Adrenal gland (tissue), 19 donors: ENCODE measurements at places on chromosomes 7 and 10.
A peak's percentile ranks its signal among the peaks of the same experiment; 100 is the strongest.

DNA sequence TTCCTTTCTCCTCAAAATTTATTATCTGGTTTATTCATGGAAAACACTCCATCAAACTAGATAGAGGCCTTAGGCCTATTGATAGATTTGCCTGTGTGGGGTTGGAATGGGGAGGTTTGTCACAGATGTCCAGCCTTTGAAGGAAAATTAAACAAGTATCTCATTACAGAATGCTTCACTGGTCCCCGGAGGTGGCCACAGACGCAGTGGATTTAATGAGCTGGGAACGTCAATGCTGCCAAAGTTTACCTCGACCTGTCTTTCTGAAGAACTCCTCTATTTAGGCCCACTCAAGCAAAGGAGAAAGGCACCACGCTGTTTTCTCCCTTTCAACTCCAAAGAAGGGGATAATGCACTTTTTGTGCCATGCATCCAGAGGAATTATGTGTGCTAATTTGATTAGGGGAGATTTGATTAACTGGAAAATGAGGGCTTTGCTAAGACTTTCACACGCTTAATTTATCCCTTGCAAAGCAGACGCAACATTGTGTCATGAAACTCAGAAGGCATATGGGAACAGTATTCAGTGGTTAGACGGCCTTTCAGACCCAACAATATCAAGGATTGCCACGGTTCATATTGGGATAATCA is 558.8 kb upstream of the GALNT17 start:
- no peak for DNase-seq

DNA sequence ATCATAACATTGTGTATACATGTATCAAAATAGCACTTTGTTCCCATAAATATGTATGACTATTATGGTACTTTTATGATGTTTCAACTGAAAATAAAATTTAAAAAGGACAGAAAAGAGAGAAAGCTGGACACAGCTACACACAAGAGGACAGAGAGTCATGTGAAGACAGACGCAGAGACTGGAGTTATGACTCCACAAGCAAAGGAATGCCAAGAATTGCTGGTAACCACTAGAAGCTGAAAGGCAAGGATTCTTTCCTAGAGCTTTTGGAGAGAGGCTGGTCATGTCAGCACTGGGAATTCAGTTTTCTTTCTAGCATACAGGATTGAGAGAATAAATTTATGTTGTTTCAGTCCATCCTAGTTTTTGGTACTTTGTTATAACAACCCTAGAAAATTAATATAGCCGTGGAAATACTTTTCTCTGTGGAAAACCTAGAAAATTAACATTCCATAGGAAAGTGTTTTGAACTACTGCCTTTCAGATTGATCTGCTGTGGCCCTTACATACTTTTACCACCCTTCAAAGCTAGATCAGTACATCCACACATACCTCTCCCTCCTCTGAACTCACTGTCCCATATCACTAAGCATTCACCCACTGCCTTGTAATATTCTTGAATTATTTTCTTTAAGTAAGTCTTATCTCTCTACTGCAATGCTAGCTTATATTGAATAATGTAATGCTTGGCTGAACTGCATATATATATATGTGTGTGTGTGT is 575.3 kb downstream of the IPMK start:
- no peak for DNase-seq

- peak; percentile 41 for DNase-seq
Measured at GRCh38 chr10:12499076-12499986, 150.0 kb downstream of the CAMK1D start.

- no peak for DNase-seq
Measured at GRCh38 chr7:150479023-150479716, 28.7 kb downstream of the GIMAP8 start.

- peak; percentile 96 for DNase-seq
Measured at GRCh38 chr7:122886357-122887081, at the start of gene CADPS2. Gene CADPS2 (minus strand): TSS chr7:122886460. CDS start chr7:122886337, 123 bp downstream.

DNA sequence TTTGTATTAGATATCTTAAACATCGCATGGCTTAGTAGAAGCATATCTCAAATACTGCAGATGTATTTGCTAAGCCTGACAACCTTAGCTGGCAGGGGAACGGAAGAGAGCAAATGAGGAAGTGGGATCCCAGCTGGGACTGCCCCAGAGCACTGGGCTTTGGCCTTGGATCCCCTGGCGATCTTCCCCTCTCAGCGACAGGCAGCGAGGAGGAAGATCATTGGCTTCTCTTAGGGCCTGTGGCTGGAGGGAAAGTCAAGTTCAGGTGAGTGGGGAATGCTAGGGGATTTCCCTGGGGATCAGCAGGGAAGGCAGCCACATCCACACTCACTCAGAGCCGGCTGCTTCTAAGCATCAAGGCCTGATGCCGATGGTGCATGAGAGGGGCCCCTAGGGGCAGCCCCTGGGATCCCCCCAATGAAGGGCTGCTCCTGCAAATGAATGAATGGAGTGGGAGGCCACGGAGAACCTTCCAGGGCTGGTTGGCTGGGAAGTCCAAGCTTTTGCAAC is 42.0 kb downstream of the LYZL2 start:
- peak; percentile 34 for DNase-seq

- DNase-seq, result no peak
Measured at GRCh38 chr10:127971963-127972615, 65.2 kb downstream of the PTPRE start.

DNA sequence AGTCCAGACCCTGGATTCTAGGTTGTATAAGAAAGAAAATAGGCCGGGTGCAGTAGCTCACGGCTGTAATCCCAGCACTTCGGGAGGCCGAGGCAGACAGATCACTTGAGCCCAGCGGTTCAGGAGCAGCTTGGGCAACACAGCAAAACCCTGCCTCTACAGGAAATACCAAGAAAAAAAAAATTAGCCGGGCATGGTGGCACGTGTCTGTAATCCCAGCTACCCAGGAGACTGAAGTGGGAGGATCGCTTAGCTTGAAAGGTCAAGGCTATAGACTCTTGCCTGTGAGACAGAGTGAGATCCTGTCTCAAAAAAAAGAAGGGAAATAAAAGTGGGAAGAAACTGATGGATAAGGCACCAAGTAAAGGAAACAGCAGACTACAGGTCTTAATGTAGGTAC is 287.9 kb upstream of the KLF14 start:
- DNase-seq, result no peak

DNA sequence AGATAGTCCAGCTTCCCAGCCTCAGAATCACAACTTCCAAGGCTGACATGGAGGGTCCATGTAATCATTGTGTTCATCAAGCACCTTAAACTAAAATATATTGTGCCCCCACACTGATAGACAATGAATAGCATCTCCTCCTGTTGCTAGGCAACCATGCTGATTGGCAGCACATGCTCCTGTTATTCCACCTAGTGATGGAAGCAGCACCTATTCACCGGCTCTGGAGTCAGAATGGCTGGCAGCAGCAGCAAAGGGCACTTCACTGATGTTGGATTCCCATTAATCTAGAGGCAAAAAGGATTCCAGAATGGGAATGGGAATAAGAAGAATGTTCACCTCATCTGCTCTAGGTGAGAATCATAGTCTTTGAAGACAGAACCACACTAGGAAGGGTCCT is 55.0 kb downstream of the RELN start:
- DNase-seq, result no peak

DNA sequence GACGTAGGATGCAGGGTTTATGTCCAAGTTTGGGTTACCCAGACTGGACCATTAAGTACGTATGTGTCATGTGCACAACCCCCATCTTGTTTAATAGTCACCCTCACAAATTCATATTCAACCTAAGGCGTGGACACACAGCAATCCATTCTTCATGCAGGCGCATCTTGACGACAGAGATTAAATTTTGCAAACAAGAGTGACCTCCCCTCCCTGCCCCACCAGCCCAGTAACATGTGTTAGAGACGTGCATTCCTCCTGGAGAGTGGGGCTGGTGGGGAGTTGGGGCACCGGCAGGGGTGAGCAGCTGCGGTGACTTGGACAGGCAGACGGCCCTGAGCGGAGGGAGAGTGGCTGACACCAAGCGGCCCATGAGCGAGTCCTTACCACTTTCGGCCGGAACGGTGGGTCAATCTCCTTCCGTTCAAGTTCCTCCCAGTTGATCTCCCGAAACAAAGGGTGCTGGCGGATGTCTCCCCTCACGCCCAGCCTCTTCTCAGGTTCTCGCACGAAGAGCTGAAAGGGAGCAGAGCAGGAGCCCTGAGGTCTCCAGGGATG is 149.6 kb downstream of the PRKCQ start:
- no peak for DNase-seq

DNA sequence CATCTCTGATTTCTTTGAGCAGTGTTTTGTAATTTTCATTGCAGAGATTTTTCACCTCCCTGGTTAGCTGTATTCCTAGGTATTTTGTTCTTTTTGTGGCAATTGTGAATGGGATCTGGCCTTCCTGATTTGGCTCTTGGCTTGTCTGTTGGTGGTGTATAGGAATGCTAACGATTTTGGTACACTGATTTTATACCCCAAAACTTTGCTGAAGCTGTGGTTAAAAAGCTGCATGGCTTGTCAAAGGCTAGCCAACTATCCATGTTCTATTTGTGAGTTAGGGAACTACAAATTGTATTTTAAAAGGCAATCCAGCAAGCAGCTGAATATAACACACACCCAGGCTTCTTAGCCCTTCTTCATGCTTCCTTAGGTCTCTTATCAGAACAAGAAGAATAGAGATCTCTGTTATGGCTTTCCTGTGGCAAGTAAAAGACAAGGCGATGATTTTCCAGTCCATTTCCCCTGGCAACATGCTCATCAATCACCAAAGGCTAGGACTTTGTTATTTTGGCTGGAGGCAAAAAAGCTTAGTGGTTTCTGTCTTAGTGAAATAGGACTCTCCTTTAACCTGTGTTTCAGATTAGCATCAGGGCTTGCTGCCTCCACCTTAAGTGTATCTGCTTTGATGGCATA is 77.5 kb downstream of the CDK6 start:
- DNase-seq, result no peak

DNA sequence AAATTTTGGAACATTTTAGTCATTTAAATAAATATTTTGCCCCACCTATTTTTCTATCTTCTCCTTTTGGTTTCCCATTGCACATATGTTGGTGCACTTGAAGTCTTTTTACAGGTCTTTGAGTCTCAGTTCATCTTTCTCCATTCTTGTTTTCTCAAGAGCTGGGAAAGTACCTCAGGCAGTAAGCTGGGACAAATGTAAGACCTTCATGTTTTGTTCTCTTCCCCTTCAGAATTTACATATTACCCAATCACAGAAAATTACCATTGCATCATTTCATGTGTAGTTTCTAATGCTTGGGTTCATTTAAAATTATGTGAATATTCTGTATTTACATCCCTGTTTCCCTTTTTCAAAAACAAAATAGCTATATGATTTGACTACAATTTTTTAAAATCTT is 1150.0 kb upstream of the POT1 start:
- no peak for DNase-seq

DNA sequence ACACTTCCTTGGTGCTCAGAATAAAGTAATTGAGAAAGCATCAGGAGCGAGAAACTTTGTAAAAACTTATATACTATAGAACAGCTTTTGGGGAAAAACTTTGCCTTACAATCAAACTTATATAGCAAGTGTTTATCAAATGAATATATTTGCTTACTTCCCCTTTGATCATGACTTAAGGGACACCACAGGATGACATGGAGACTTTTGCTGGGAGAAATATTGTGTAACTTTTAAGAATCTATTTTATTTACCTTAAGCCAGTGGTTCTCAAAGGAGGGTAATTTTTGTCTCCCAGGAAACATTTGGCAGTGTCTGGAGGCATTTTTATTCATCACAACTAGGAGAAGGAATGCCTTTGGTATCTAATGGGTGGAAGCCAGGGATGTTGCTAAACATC is 173.8 kb upstream of the HABP2 start:
- DNase-seq, result no peak

- no peak for DNase-seq
Measured at GRCh38 chr10:13003004-13003403, 1.5 kb upstream of the CCDC3 start.

- no peak for DNase-seq
Measured at GRCh38 chr10:80405626-80406025, 2.7 kb upstream of the PRXL2A start.

DNA sequence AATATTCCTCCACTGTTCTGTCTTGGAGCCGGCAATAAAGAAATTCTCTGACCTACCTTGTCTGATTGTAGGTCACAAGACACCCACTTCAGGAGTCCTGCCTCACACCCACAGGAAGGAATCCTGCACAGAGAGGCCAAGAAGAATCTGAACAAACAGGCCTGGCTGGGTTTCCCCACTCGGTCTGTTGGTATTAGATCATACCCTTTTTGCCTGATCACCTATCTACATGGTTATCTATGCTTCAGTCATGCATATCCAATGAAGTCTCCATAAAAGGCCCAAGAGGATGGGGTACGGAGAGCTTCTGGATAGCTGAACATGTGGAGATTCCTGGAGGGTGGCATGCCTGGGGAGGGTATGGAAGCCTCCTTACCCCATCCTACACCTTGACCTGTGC is 12.3 kb downstream of the OGDH start:
- DNase-seq, result no peak

- no peak for DNase-seq
Measured at GRCh38 chr10:8104721-8105120, 50.2 kb downstream of the GATA3 start.

- no peak for DNase-seq
Measured at GRCh38 chr10:95661818-95662217, 5.3 kb upstream of the ALDH18A1 start.

GRCh38 chr7:50304911-50305582 is 531 bp downstream of the IKZF1 start:
- DNase-seq, result no peak

- no peak for DNase-seq
Measured at GRCh38 chr7:158996214-158997109, 140.1 kb downstream of the DYNC2I1 start.

GRCh38 chr7:131424219-131424822 is 96.6 kb downstream of the MKLN1 start:
- DNase-seq, result no peak

- DNase-seq, result no peak
Measured at GRCh38 chr7:13984831-13985685, 4.4 kb downstream of the ETV1 start.

GRCh38 chr10:105674448-105674847 is 1033.4 kb downstream of the SORCS3 start:
- DNase-seq, result no peak

- peak; percentile 82 for DNase-seq
Measured at GRCh38 chr10:128064108-128064969, 61.9 kb downstream of the MKI67 start.

GRCh38 chr7:36300696-36301350 is 88.8 kb upstream of the ANLN start:
- peak; percentile 57 for DNase-seq

DNA sequence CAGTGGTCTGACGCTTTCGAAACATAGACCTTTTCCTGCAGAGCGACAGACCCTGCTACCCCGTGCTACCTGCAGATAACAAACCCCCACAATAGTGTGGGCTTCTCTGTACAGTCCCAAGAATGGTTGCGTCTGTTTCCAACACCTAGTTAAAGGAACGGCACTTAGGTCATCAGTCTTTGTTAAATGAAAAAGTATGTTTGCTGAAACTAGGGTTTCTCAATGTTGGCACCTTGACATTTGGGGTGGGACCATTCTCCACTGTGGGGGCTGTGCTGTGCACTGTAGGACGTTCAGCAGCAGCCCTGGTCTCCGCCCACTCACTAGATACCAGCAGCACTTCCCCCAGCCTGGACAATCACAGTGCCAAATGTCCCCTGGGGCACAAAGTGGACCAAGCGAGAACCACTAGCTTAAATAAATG is 13.7 kb downstream of the TECTB start:
- no peak for DNase-seq
